Hematopoietic multipotent progenitor cell treated with erythropoietin and hydrocortisone succinate and interleukin-3 and kit ligand, for 6 days (in vitro differentiated cells): ENCODE measurements at places on chromosomes 3 and 15.

DNA sequence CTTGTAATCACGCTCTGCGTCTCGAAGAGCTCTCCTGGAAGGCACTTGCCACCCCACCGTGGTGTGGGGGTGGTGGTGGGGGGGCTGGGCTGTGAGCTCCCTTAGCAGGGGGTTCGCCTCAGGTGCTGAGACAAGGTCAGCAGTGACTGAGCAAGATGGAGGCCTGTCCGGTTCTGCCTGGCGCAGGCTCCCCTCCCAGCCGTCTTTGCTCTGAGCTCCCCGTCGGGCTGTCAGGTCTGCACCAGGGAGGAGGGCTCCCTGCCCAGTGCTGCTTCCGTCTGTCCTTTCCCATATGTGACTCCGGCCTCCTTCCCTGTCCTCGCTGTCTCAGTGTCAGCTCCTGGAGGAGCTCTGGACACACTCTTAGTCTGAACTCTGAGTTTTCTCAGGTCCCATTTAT is 80.0 kb downstream of the PLXNA1 start:
- DNase-seq = no peak

DNA sequence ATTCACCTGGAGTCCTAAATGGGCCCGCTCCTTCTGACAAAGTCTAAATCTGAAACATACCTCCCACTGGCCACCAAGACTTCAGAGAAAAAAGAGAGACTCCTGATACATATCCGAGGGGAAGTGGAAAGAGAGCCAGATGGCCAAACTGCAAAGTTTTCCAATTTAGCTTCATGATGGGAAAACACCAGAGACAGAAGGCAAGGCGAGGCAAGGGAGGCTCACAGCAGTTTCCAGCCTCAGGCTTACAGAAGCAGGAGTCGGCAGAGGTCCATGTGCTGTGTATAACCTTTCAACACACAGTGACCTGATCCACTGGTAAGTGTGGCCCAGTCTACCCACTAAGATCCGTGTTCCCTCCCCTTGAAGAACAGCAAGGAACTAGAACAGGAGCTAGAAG is 29.9 kb upstream of the PDE8A start:
- no peak for DNase-seq

- no peak for DNase-seq
Observed at GRCh38 chr3:41518626-41519025, 319.3 kb downstream of the CTNNB1 start.

- no peak for DNase-seq
Observed at GRCh38 chr3:187794731-187795130, 49.5 kb upstream of the BCL6 start.

GRCh38 chr15:62520887-62521286 is 355.8 kb upstream of the C2CD4B start:
- no peak for DNase-seq
